Activated T-helper 1 cell treated with anti-CD3 and anti-CD28 coated beads, Interleukin-12 subunit alpha, Interleukin-12 subunit beta, Interleukin-2, Interleukin-4 antibody, amounts not matched to agents 30 ng/mL and 10 ng/mL and 1 ng/mL, durations not matched to agents 14 hours and 24 hours and 36 hours (primary cell): ENCODE measurements at places on chromosomes 1 and 21.

- peak overlapping the region; percentile 92 for H3K27ac ChIP-seq
- peaks cover 29% of the 10 kb centered on the region for H3K36me3 ChIP-seq
- no peaks in the 10 kb centered on the region for H3K27me3 ChIP-seq
- H3K4me3 ChIP-seq, result no peak overlapping the region
- H3K4me1 ChIP-seq, result peaks cover 78% of the 10 kb centered on the region
Observed at GRCh38 chr1:221708987-221709386, 32.9 kb downstream of the DUSP10 start.

GRCh38 chr1:207869859-207870258, 41.1 kb downstream of the CD34 start:
- peak overlapping the region; percentile 88 for H3K27ac ChIP-seq
- peaks cover 50% of the 10 kb centered on the region for H3K4me1 ChIP-seq
- H3K4me3 ChIP-seq, result peak overlapping the region; percentile 88
- no peaks in the 10 kb centered on the region for H3K27me3 ChIP-seq

- peaks cover 14% of the 10 kb centered on the region for H3K27me3 ChIP-seq
- H3K27ac ChIP-seq, result no peak overlapping the region
- no peak for DNase-seq
Observed at GRCh38 chr1:193113992-193114332, 7.9 kb upstream of the CDC73 start.

DNA sequence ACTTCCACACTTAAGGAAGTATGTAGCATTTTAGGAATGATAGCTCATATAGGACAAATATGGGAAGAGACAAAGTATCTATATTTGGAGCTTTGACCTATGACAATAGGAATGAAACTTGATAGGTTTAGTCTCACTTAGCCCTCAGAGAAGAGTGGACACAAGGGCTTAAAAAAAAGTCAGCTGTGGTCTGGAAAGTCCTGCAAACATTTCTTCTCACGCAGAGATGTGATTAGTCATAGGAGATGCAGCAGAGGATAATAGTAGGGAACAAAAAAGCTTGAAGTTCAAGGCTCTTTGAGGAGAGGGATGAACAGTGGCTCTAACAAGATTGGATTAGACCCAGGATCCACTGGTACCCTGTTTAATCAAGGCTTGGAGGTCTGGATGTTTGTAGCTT, 14.8 kb upstream of the RNF220 start:
- H3K4me1 ChIP-seq, result no peaks in the 10 kb centered on the region
- no peak overlapping the region for H3K4me3 ChIP-seq
- peaks cover 11% of the 10 kb centered on the region for H3K27me3 ChIP-seq
- DNase-seq, result no peak
- no peaks in the 10 kb centered on the region for H3K36me3 ChIP-seq

DNA sequence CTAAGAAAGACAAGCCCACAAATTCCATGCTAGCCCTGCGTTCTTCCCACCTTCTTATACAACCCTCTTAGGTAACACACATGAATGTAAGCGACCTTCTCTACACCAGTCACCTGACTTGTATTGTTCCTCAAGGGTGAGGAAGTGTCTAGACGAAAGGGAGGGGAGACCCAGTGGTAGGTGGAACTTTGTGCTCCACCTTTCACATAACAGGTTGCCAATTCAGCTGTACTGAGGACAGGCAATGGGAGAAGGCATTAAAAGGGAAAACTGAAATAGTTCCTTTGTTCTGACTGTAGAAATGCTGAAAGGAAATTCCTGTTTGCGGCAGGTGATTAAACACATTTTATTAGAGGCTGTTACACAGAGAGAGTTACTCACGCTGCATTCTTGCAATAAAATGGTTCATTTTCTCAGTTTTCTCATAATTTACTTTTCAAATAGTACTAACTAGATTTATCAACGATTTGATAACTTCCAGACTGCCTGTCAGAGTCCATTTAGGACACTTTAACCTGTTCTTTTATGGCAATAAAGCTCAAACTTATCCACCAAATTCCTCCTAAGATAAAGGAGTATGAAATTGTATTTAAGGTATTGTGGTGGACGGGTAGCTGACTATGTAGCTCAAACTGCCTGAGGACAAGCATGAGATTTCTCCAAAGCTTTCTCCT, 17.8 kb upstream of the CHRM3 start:
- no peak overlapping the region for H3K27ac ChIP-seq
- H3K4me3 ChIP-seq, result no peak overlapping the region
- no peaks in the 10 kb centered on the region for H3K36me3 ChIP-seq
- H3K27me3 ChIP-seq, result peaks cover 2% of the 10 kb centered on the region
- H3K4me1 ChIP-seq, result no peaks in the 10 kb centered on the region
